ENCODE measurements at places on chromosomes 4 and X.

DNA sequence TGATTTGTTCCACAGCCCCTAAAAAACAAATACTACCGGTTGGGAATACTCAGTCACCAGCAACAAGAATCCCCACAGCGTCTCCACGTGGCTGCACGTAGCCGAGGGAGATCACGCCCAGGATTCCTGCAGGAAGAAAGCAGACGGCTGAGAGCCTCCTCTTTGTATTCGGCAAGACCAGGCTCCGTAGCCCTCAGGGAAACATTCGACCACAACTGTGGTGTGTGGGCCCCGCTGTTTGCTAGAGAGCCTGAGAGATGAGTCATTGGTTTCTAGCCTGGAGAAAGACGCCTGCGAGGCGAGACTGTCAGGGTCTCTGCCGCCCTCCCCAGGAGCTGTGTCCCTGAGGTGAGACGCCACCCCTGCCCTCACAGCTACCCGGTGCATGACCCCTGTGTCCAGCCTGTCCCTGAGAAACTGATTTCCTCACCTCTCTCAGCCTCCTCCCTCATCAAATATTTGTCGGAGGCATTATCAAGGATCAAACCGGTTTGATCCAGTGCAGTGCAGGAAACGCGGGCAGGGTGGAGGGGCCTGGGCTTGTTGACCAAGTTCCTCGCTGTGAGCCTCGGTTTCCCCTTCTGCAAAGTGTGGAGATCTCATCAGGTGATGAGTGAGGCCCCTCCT is 4.7 kb upstream of the S100P start:
- ATAC-seq = peak; percentile 13
- no peaks in the 10 kb centered on the region for H3K36me3 ChIP-seq
- H3K4me3 ChIP-seq = no peak overlapping the region
- no peaks in the 10 kb centered on the region for H3K4me1 ChIP-seq

GRCh38 chr4:104758574-104758973 is 263.9 kb upstream of the CXXC4 start:
- H3K4me3 ChIP-seq = no peak overlapping the region
- no peak for ATAC-seq
- no peaks in the 10 kb centered on the region for H3K36me3 ChIP-seq
- H3K27ac ChIP-seq = no peak overlapping the region

DNA sequence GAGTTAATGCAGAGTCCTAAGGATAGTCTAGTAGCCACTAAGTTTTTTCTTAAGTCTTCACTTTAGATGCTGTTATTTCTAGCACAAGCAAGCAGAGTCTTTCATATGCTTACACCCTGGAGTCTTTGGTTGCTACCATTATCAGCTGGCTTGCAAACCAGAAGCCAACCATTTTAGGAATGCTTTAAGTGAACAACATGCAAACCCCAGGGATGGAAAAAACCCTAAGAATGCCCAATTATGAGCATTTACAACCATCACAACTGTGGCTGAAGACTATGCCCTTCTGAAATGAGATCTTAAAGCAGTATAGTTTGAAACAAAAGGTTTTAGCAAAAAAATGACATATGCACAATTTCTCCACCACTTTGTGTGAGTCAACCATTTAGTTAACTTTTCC is 6.6 kb downstream of the MID1IP1 start:
- no peaks in the 10 kb centered on the region for H3K4me1 ChIP-seq
- no peak overlapping the region for H3K4me3 ChIP-seq
- no peak for ATAC-seq
- no peak overlapping the region for H3K27ac ChIP-seq

GRCh38 chr4:16118090-16118489 is 34.3 kb upstream of the PROM1 start:
- no peaks in the 10 kb centered on the region for H3K36me3 ChIP-seq

GRCh38 chr4:152357206-152357605 is 178.7 kb downstream of the FBXW7 start:
- peaks cover 4% of the 10 kb centered on the region for H3K4me1 ChIP-seq
- no peak overlapping the region for H3K4me3 ChIP-seq
- H3K27ac ChIP-seq = no peak overlapping the region
- H3K27me3 ChIP-seq = no peaks in the 10 kb centered on the region
- H3K36me3 ChIP-seq = no peaks in the 10 kb centered on the region
- no peak for ATAC-seq

DNA sequence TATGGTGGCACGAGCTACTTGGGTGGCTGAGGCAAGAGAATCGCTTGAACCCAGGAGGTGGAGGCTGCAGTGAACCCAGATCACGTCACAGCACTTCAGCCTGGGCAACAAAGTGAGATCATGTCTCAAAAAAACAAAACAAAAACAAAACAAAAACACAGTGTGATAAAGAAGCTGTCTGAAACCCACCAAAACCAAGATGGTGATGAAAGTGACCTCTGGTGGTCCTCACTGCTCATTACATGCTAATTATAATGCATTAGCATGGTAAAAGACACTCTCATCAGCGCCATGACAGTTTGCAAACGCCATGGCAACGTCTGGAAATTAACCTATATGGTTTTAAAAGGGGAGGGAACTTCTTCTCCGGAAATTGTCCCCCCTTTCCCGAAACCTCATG is 29.4 kb upstream of the OPHN1 start:
- H3K36me3 ChIP-seq = no peaks in the 10 kb centered on the region
- H3K4me1 ChIP-seq = no peaks in the 10 kb centered on the region
- H3K27ac ChIP-seq = no peak overlapping the region
- H3K27me3 ChIP-seq = no peaks in the 10 kb centered on the region
- H3K4me3 ChIP-seq = no peak overlapping the region
- peak; percentile 39 for ATAC-seq

- H3K27me3 ChIP-seq = no peaks in the 10 kb centered on the region
- H3K27ac ChIP-seq = no peak overlapping the region
- no peak for ATAC-seq
- no peaks in the 10 kb centered on the region for H3K4me1 ChIP-seq
These were observed 39.3 kb downstream of the MEPE start for GRCh38 chr4:87872028-87872427.

DNA sequence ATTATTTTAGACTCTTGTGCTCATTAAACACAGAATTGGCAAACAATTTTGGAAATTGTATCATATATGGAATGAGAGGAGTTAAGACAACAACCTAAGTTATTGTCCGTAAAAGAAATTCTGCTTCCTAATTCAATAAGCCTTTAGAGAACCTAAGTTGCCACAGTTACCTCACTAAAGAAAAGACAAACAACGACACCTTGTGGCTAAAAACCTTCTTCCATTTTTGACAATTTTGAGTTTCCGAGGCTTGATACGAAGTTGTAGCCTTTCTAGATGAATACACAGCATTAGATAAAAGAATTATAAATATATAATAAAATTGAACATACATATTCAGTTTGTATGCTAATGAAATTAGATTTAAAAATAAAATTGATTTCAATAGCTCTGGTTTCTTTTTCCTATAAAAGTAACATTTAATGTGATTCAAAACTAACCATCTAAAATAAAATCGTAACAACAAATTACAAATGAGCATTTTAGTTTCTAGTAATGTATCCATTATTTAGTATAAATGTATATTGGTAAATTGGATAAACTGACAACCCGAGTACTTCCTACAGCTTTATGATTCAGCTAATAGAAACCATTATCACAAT is 275.1 kb downstream of the GPM6A start:
- H3K27ac ChIP-seq = no peak overlapping the region
- H3K36me3 ChIP-seq = no peaks in the 10 kb centered on the region
- H3K27me3 ChIP-seq = no peaks in the 10 kb centered on the region
- ATAC-seq = no peak
- H3K4me1 ChIP-seq = no peaks in the 10 kb centered on the region

DNA sequence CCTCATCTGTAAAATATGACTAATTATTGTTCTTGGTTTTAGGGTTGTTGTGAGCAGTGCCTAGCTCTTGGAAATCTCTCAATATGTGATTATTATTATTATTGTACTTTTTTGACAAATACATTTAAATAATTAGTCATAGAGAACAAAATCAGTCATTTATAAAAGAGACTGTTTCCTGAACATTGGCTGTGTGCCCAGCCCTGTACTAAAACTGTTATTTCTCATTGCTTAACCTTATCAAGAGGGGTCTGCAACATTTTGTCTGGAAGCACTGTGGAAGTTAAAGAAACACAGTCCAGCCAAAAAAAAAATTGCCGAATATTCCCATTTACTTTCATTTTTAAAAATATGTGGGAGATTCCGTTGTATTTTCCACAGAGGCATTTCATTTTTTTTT is 989.2 kb upstream of the SLIT2 start:
- H3K27ac ChIP-seq = no peak overlapping the region
- no peaks in the 10 kb centered on the region for H3K36me3 ChIP-seq
- no peaks in the 10 kb centered on the region for H3K27me3 ChIP-seq
- H3K4me1 ChIP-seq = no peaks in the 10 kb centered on the region
- ATAC-seq = no peak

GRCh38 chr4:8738471-8738931 is 133.1 kb downstream of the HMX1 start:
- no peak overlapping the region for H3K4me3 ChIP-seq
- ATAC-seq = no peak
- no peak overlapping the region for H3K27ac ChIP-seq
- no peaks in the 10 kb centered on the region for H3K4me1 ChIP-seq

DNA sequence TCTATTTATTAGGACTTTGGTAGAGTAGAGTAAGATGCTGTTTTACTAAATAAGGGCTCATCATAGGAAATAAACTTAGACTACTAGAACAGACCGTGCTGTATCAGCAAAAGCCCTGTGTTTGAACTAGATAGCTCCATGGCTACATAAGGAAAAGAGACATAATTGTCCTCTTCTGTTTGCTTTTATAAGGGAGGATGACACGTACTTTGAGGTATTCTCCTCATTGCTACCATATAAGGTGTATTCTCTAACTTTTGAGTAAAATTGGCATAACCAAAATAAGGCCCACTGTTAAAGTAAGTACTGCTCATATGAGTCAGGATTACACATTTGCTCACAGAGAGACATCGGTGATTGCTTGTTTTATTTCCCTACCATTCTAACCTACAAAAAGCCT is 64.3 kb downstream of the PDLIM5 start:
- H3K36me3 ChIP-seq = no peaks in the 10 kb centered on the region
- no peak for ATAC-seq
- no peaks in the 10 kb centered on the region for H3K27me3 ChIP-seq
- peaks cover 48% of the 10 kb centered on the region for H3K4me1 ChIP-seq

GRCh38 chr4:8694226-8694625 is 101.7 kb downstream of the CPZ start:
- peaks cover 75% of the 10 kb centered on the region for H3K27me3 ChIP-seq
- no peaks in the 10 kb centered on the region for H3K4me1 ChIP-seq
- H3K4me3 ChIP-seq = no peak overlapping the region
- no peak for ATAC-seq
- no peaks in the 10 kb centered on the region for H3K36me3 ChIP-seq
- no peak overlapping the region for H3K27ac ChIP-seq

GRCh38 chr4:10061650-10062415 is 40.5 kb upstream of the SLC2A9 start:
- no peaks in the 10 kb centered on the region for H3K27me3 ChIP-seq
- H3K4me1 ChIP-seq = peaks cover 6% of the 10 kb centered on the region
- ATAC-seq = no peak
- H3K36me3 ChIP-seq = peaks cover 20% of the 10 kb centered on the region
- H3K27ac ChIP-seq = no peak overlapping the region

GRCh38 chrX:26253526-26253925 is 37.6 kb downstream of the MAGEB5 start:
- H3K27me3 ChIP-seq = no peaks in the 10 kb centered on the region
- no peak for ATAC-seq
- no peaks in the 10 kb centered on the region for H3K36me3 ChIP-seq
- H3K4me3 ChIP-seq = no peak overlapping the region
- no peak overlapping the region for H3K27ac ChIP-seq

- no peak for ATAC-seq
- no peak overlapping the region for H3K27ac ChIP-seq
- H3K4me1 ChIP-seq = peaks cover 27% of the 10 kb centered on the region
These were observed 135.2 kb downstream of the SLIT2 start for GRCh38 chr4:20386906-20387305.

DNA sequence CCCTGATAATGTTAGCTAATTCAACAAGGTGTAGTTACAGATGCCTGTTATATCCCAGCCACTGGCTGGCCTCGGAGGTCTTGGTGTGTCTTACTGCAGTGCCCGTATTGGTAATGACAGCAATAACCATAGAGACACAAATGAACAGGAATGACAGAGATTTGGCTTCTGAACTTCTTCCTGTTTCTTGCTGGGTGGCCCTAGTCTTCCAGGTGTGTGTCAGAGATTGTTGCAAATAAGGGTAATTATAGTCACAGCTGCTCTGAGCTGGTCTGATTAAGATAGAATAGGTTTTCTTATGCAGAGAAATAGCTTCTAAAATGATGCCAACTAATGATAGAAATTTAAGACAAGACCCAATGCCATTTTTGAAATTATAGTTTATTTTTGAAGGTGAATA is 64.1 kb upstream of the MAD2L1 start:
- no peak overlapping the region for H3K4me3 ChIP-seq
- H3K27me3 ChIP-seq = no peaks in the 10 kb centered on the region
- H3K4me1 ChIP-seq = no peaks in the 10 kb centered on the region
- no peaks in the 10 kb centered on the region for H3K36me3 ChIP-seq
- no peak for ATAC-seq

GRCh38 chrX:114800719-114801118 is 216.7 kb downstream of the IL13RA2 start:
- no peaks in the 10 kb centered on the region for H3K4me1 ChIP-seq
- no peak overlapping the region for H3K4me3 ChIP-seq
- H3K36me3 ChIP-seq = no peaks in the 10 kb centered on the region
- no peak for ATAC-seq
- H3K27me3 ChIP-seq = no peaks in the 10 kb centered on the region

DNA sequence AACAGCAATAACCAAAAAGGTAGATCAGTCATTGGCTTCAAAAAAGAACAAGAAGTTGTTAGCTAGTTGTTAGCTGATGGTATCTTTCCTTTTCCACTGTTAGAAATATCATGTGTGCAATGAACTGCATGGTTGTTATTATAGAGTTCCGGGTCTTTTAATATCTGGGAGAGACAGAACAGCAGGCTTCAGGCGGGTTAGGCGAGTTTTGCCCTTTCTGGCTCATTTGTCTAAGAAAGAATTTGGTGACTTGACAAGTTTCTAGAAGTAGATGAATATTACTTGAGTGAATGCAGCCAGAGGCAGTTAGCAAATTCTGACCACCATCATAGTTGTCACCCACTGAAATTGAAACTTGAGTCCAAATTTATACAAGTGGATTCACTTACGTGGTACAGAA is 88.9 kb upstream of the MID1 start:
- no peak overlapping the region for H3K27ac ChIP-seq
- H3K4me3 ChIP-seq = no peak overlapping the region
- no peaks in the 10 kb centered on the region for H3K27me3 ChIP-seq
- H3K4me1 ChIP-seq = no peaks in the 10 kb centered on the region
- ATAC-seq = no peak
- H3K36me3 ChIP-seq = no peaks in the 10 kb centered on the region

- H3K36me3 ChIP-seq = no peaks in the 10 kb centered on the region
- H3K4me1 ChIP-seq = peaks cover 50% of the 10 kb centered on the region
- peak overlapping the region; percentile 67 for H3K4me3 ChIP-seq
- peak; percentile 59 for ATAC-seq
These were observed 966 bp downstream of the PDGFC start for GRCh38 chr4:156970501-156971164.

GRCh38 chr4:98491899-98492559 is 166.4 kb downstream of the TSPAN5 start:
- no peaks in the 10 kb centered on the region for H3K27me3 ChIP-seq
- H3K36me3 ChIP-seq = no peaks in the 10 kb centered on the region
- peak overlapping the region; percentile 27 for H3K27ac ChIP-seq
- H3K4me1 ChIP-seq = peaks cover 37% of the 10 kb centered on the region

All from gastroesophageal sphincter (tissue), 4 donors.